ENCODE measurements at places on chromosomes 6 and 20.

DNA sequence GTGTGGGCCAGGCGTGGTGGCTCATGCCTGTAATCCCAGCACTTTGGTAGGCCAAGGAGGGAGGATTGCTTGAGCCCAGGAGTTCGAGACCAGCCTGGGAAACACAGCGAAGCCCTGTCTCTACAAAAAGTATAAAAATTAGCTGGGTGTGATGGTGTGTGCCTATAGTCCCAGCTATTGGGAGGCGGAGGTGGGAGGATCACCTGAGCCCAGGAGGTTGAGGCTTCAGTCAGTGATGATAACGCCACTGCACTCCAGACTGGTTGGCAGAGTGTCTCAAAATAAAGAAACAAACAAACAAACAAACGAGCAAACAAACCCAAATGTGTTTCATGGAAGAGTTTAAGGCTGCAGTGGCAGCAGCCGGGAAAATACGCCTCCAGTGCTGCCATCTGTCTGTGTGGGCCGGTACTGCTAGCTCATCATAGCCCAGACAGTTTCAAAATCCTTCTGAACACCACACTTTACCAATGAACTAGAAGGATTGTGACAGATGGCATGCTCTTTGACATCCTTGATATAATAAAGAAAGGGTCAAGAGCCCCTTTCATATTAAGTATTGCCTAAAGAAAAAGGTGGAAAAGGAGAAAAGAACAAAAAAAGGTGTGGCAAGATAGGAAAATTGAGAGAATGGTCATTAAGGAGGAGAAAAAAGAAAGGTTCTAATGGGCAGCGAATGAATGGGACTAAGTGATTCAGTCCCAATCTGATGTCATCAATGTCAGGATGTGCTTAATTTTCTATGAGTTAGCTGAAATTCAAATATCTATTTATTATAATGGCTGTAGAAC, 298.6 kb downstream of the SYNE1 start:
- DNase-seq = peak; percentile 48

DNA sequence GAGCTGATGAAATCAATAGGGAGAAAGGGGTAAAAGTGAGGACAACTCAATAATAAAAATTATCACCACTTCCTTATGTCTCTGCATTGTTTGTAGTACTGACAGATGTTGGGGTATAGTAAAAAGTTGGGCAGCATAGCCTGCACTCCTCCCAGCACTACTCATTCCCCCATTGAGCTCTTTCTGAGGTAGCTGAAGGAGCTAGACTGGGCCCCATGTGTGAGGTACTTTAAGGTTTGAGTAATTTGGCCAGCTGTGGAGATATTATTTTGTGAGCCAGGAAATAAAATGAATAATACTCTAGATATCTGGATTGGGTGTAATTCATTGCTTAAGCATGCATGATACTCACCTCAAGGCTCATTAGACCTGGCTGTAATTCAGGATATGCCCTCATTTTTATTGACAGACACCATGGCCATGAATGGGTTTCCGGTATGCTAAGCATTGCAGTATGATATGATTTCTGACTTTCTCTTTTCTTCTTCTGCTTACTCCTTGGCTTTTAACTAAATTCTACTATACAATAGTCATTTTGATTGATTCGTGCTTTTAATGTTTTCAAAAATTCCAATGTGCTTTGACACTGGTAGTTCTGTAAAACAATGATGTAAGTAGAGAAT, 283.9 kb upstream of the RIMS1 start:
- no peak for DNase-seq

GRCh38 chr20:45456632-45457031, 12.9 kb upstream of the WFDC2 start:
- peak; percentile 9 for DNase-seq

DNA sequence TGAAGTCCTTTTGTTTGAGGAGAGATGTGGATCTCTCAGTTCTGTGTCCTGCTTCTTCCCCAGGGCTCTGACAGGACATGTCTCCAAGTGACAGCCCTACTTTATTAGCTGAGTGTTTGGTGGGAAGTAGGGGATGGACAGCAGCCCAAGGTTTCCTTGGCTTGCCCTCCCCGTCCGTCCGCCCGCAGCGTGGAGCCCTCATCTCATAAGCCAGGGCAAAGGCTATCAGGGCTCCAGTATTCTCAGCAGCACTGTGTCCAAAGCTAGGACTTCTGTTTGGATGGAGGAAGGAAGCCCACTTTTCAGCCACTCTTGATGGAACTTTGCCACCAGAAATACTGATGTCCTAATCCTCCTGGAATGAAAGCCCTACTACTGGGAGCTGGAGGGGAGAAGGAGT, 13.6 kb downstream of the CDC5L start:
- no peak for DNase-seq

DNA sequence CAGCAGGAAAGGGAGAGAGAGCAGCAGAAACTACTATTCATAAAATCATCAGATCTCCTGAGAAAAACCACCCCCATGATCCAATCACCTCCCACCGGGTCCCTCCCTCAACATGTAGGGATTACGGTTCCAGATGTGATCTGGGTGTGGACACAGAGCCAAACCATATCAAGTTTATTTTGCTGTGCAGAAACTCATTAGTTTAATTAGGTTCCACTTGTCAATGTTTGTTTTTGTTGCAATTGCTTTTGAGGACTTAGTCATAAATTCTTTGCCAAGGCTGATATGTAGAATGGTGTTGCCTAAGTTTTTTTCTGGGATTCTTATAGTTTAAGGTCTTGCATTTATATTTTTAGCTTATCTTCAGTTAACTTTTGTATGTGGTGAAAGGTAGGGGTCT, 422.0 kb upstream of the HS3ST5 start:
- no peak for DNase-seq

DNA sequence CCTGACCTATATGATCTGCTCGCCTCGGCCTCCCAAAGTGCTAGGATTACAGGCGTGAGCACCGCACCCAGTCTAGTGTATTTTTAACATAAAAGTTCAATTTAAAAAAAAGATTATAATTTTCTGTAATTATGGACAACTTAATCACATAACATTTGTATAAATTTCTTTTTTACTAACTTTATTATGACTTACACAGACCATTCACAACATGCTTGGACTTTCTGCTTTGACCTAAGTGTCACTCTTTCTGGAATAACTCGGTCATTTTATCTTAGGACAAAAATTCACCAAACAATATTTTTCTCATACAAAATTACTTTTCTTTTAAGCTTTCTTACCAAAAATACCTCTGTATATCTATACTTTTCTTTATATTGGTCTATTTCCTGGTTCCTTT, 15.4 kb upstream of the IL22RA2 start:
- DNase-seq = no peak

DNA sequence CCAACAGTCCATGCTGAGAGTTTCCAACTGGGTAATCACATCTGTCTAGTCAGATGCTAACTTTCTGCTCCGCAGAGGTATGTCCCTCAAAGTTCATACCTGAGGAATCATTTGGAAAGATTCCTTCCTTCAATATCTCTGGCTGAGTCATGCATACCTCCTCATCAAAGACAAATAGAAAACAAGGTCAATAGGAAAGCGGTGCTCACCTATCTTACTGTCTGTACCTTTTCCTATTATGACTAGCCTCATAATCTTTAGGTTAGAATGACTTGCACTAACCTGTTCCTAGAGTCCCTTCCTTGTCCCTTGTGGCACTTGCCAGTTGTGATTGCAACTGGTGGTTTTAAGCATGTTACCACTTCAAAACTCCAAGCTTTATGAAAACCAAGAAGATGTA, 78.2 kb upstream of the PTPRK start:
- no peak for DNase-seq

- no peak for DNase-seq
These were observed 1.0 kb downstream of the ARMH2 start for GRCh38 chr6:24797596-24798216.

DNA sequence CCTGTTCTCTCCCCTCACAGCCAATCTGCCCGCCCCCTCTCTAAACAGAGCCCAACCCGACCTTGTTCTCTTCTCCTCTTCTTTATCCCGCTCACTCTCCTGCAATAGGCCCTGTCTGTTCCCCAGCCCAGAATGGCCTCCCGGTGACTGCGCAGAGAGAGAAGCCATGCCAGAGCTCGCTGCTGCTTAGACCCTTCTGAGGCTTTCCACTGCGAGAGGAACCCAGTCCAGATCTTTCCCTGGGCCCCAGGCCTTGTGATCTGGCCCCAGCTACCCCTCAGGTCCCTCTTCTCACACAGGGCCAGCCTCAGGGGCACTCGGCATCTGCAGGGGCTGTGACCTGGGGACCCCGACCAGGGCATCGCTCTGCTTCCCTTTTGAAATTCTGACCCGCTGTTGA, 58.1 kb downstream of the TMEM242 start:
- no peak for DNase-seq

DNA sequence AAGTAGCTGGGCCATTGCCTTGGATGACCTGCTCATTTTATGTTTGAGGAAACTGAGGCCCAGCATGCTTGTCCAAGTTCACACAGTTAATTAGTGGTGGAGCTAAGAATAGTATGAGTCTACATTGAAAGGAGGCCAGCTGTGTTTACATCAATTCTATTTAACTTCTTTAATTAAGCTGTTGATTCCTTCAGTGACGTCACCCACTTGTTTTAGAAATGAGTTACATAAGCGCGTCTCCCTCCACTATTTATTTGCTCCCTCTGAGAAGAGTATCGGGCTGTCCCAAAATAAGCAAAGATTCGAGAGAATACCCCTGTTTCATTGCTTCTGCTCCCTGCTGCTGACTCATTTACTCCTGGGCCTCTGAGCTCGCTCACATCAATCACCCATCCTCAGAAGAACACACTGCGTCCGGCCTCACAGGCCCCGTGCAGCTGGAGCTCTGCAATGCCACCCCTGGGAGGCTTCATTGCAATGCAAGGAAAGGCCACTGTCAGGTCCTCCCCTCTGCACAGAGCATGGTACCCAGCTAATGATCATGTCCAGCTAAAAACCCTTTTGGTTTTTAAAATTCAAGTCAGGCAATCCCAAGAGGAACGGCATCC, 74.8 kb upstream of the BMP2 start:
- DNase-seq = no peak

DNA sequence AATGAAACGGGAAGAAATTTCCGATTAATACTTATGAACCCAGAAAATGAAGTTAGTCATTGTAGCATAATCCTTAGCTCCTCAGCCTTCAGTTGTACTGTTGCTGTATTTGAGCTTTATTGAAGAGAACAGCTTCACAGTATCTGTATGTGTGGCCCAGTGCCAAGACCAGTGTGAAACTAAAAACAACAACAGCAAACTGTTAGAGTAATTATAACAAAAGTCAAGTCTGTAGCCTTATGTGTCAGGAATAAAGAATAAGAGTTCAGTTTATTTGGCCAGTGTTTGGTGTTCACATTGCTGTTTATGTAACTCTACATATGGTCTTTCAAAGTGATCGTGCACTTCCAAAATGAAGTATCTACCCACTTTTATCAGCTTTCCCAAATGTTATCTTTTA, 70.9 kb downstream of the ARID1B start:
- DNase-seq = no peak

DNA sequence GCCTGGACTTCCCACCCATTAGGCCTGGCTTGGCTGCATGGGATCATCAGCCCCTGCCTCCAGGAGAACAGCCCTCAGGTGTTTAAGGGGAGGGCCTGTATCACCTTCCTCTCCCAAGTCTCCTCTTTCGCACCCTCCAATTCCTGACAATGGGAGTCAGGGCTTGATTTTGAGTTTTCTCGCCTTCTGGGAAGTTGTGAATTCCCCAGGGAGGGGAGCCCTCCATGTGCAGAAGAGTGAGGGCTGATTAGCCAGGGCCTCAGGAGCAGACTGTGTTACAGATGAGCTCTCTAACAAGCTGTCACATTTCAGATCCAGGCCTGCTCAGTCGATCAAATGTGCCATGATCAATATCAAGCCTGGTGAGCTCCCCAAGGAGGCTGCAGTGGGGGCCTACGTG, 42.4 kb downstream of the CNBD2 start:
- no peak for DNase-seq

DNA sequence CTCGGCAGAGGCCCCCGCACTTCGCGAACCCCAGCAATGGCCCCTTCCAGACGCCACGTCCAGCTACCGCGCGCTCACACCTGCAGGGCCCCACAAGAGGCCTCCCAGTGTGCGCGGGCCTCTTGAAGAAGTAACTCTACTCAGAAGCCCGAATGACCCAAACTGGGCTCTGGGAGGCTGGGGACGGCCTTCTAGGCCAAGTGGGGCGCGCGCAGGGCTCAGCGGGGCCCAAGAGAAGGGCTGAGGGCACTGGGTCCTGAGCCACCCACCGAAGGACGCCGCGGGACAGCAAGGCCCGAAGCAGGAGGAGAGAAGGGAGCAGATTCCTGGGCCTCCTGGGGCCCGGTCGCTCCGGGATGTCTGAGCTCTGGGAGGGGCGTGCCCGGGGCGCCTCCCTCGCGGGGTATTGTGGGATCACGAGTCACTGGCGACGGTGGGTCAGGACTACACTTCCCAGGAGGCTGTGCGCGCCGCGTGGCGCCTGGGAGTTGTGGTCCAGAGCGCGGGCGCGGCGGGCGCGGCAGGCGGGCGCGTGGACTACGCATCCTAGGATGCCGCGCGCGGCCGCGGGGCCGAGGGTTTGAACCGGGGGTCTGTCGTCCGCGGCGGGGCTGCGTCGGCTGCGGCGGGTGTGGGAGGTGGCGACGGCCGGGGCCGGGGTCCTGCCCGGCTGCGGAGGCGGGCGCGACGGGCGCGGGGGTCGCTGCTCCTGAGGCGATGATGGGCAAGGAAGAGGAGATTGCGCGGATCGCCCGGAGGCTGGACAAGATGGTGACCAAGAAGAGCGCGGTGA, at the start of gene TCEA2:
TSS of gene TCEA2 (plus strand) at position 603 of the 793 bp plus-strand sequence. CDS start at position 718, 115 bp downstream.
- peak; percentile 94 for DNase-seq

GRCh38 chr6:82862543-82862942, 203.1 kb downstream of the UBE3D start:
- no peak for DNase-seq

- no peak for DNase-seq
These were observed 118.9 kb upstream of the CEP85L start for GRCh38 chr6:118770112-118770788.

- no peak for DNase-seq
These were observed 189.3 kb downstream of the ERMARD start for GRCh38 chr6:169940481-169941271.

DNA sequence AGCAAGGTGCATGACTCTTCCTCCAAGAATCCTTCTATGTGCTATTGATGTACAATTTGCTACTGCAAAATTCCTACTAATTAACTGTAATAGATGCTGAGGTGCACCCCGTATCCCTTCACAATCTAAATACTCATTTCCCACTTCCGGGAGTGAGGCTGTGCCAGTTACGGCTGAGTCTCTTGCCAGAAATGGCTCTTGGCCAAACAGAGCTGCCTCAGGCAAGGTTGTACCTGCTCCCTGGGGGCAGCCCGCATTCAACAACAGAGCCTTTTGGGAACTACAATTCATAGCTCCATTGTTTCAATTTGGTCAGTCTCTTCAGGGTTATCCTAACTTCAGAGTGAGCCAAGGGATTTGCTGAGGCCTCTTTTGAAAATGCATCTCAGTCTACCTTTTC, 789.8 kb upstream of the MAP3K7 start:
- DNase-seq = no peak

DNA sequence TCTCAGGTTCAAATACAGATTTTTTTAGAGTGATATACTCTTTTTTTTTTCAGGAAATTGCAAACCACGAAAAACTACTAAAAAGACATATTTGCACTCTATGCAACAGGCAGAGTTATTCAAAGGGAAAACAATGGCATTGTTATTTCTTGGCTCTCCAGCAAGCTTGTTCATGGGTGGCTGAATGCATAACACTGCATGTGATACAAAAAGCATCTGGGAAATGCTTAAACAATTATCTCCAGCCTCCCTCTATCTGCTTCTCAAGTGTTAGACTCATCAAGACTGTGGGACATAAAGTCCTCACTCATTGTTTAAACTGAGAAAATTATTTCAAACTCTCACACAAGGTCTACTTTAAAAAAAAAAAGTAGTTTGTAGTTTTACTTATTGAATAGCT, 7.3 kb upstream of the COL12A1 start:
- no peak for DNase-seq

Measured in stimulated activated CD4-positive, alpha-beta T cell treated with anti-CD3 and anti-CD28 coated beads, Interleukin-12 subunit alpha, Interleukin-12 subunit beta, amount 100 ng/mL, for 4 hours (primary cell).